Epithelial cell of proximal tubule (primary cell): ENCODE measurements at places on chromosomes 4 and X. TPM values are rescaled to one million over a fixed set of nuclear protein-coding genes. Genes with fewer than 3 reads are reported as not detected.

Gene MOSPD2
- total RNA-seq, result 6.8 and 9.9 TPM in 2 replicates

DNA sequence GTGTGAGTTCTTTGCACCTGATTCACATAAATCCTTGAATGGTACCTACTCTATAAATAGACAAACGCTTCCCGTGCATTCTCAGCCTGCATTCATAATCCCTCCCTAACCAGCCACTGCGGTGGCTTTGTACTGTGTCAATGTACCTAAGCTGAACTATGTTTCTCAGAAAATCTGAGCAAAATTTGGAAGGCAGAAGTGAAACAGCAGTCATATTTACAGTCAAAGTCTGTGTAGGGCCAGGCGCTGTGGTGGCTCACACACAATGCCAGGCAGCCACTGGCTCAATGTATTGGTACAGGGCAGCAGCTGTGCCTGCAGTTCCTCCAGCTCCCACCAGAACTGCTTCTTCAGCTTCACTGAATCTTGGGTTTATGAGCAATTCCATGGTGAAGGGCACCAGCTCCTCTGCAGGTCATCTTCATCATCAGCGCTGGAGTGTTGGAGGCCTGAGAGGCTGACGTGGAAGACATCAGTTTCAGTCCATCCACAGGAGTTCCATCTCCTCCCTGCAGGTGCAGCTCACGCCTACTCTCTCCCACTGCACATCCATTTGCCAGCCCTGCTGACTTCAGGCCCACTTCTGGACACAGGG, 32.3 kb upstream of the IRF2 start:
- no peak for DNase-seq

Gene CRMP1
- total RNA-seq, result 0.22 and 1.8 TPM in 2 replicates

Gene RASL11B
- 2.6 and 3.6 TPM in 2 replicates for total RNA-seq

Gene LONRF3
- total RNA-seq, result 2.8 and 6.6 TPM in 2 replicates

GRCh38 chr4:41452484-41453225, 85.3 kb upstream of the LIMCH1 start:
- DNase-seq, result no peak

Gene FAM47E
- 0.07 and 3.5 TPM in 2 replicates for total RNA-seq

Gene CHRDL1
- 22.1 and 56.2 TPM in 2 replicates for total RNA-seq

DNA sequence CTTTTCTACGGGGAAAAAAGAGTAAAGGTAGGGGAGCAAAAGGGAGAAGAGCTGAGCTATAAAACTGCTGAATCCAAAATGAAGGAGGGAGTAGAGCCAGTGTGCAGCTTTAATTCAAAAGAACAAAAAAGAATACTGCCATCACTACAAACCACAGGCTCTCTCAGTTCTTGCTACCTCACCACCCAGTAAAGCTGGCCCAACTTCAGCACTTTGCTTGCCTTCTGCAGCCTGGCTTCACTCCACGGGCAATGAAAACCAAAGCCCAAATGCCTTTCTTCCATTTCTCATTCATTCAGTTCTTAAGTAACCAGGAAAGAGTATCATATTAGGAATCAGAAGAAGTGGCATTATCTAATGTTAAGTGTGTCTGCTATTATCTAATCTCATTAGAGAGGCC, 376.8 kb downstream of the BCOR start:
- no peak for DNase-seq

Gene MAGEB3
- not detected in 2 replicates for total RNA-seq

Gene GAB1
- 5.5 and 12.2 TPM in 2 replicates for total RNA-seq

Gene CT47B1
- total RNA-seq, result not detected in 2 replicates

DNA sequence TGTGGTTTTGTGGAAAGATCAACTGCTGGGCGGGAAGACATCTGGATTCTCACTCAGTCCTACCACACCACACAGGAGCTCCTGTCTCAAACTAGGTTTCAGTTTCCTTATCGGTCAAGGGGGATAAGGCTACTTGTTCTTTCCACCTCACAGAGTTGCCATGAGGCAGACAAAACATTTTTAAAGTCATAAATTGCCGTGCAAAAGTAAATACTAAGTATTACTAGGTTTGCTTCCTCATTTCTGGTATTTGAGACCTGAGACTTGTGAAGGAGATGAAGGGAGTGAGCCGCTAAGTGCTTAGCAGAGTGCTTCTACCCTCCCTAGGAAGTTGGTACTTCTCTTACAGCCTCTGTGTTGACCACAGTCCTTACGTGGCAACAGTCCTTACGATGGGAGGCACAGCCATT, 1.5 kb downstream of the LAP3 start:
- no peak for DNase-seq

GRCh38 chrX:84108584-84108983, 79.4 kb downstream of the RPS6KA6 start:
- no peak for DNase-seq

DNA sequence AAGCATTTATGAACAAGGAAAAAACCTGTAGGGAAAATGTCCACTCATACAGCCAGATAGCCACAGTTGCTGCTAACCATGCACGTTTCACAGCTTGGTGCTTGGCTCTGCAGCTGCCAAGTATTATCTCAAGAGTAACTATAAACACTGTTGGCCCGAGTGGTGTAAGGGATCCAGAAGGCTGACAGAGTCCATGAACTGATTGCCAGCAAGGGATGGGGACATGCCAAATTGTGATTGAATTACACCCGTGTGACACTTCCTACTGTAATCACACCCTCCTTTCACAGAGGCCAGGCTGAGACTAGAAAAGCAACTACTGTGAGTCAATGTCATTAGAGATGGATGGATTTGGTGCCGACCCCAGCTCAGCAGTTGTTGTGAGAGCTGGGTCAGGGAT, 223.9 kb upstream of the ANKRD50 start:
- no peak for DNase-seq

Gene AGA
- total RNA-seq, result 27.7 and 40.0 TPM in 2 replicates

DNA sequence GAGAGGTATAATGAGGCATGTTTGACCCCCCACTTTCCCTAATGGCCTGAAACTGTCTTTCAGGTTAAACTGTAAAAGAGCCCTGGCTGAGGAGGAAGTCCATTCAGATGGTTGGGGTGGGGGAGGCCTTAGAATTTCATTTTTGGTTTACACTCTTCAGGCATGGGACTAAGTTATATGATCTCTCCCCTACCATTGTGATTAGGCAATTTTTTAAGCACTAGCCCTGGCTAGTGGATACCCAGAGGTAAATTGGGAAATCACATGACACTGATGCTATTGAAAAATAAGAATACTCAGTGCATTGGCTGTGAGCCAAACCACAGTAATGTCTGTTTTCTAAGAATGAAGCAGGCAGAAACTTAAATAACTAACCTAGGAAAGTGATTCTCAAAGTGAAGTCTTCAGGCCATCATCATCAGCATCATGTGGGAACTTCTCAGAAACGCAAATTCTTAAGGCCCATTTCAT, 149.7 kb downstream of the RRAGB start:
- peak; percentile 52 for DNase-seq

DNA sequence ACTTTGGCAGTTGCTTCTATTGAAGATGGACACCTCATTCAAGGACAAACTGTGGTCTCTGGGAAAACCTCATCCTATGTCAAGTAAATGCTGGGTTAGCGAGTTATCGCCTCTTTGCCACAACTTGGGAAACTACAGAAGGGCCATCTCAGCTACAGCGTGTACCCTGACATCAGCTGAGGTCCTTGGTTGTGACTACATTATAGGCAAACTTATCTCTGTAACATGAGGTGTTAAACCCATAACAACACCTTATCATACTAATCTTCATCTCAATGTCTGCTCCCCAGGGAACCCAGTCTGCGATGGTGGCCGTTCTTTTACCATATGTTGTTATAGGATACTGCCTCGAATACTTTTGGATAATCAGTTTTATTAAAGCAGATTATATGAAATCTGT, 1862.7 kb downstream of the STIM2 start:
- DNase-seq, result no peak

Gene ITIH6
- total RNA-seq, result not detected in 2 replicates

DNA sequence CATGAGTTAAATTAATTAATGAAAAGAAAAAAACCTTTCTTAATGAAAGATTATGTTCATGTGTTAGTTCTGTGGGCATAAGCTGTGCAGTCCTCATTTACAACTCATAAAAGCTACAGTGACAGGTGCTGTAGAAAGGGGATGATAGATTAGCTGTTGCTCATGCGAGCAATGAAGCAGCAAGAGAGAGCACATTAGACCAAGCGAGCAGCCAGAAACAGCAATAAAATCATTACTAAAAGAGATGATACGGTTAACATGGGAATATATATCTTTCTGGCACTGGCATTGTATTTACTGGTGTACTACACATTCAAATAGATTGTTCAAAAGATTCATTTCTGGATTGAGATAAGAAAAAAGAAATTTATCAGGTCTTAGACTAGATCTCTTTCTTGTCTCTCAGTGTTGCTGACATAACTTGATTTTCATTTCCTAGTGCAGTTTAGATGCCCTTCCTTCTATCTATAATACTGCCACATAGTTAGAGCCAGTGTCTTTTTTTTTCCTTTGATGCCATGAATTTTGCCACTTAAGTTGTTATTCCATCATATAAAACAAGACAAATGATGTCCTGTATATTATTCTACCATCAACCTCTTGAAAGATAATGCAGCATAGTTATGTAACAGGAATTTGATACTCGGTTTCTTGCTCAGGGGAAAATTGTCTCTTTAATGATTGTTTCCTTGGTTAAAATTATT, 164.6 kb downstream of the BANK1 start:
- DNase-seq, result no peak

- DNase-seq, result no peak
Measured at GRCh38 chr4:2094545-2094944, 35.4 kb downstream of the NAT8L start.

DNA sequence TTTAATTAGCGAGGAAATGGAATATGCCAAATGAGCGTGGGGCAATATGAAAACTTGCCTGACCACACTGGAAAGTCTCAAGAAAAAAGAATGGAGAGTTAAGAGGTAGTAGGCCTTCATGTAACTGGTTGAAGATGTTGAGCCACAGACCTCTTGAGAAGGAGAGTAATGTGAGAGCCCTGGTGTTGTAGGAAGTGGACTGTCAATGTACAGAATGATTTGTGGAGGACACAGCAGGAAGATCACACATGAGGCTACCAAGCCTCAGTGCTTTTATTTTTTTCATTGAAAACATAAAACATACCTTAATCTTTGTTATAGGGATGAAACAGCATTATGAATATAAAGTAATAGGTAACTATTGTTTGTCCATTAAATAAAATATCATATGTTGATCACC, 331.6 kb downstream of the UNC5C start:
- no peak for DNase-seq

DNA sequence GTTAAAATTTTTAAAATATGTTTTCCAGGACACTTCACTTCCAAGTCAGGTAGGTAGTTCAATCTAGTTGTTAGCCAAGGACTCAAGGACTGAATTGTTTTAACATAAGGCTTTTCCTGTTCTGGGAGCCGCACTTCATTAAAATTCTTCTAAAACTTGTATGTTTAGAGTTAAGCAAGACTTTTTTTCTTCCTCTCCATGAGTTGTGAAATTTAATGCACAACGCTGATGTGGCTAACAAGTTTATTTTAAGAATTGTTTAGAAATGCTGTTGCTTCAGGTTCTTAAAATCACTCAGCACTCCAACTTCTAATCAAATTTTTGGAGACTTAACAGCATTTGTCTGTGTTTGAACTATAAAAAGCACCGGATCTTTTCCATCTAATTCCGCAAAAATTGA, 49.7 kb downstream of the XIAP start:
- DNase-seq, result no peak

- no peak for DNase-seq
Measured at GRCh38 chr4:52728691-52729240, 22.5 kb downstream of the ERVMER34-1 start.

Gene KLHL13
- total RNA-seq, result 41.7 and 68.8 TPM in 2 replicates

Gene GLRA2
- total RNA-seq, result not detected in 2 replicates

DNA sequence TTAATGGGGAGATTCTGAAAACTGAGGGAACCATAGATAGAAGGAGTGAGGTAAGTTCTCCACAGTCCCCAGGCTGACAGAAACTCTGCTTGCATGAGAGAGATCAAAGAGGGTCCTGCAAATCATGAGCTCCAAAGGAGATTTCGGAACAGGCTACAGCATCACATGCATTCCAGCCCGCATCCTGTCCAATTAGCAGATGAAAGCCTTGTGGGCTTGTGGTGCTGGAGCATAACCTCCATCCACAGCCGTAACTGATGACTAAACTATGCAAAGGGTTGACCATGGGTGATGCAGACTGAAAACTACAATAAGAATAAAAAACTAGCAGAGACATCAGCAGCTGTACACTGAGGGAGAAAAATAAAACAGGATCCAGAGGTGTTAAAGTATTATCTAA, 654.5 kb downstream of the TLL1 start:
- no peak for DNase-seq
